ENCODE measurements at places on chromosomes 4 and X.

DNA sequence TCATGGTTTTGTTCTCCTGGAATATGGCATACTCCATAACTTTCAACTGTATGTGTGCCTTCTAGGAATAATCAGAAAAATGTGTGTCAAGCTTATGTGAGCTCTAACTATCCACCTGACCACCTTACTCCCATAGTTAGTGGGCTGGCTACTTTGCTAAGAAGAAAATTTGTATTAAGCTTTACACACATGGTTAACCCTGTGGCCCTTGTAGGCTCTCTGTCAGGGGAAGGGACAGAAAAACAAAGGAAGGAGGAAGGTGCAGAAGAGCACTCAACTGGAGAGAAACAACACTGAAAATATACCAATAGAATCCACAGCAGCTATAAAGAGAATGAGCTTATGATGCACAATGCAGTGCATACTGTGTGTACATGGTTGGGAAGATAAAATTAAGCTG lies 84.6 kb downstream of the PPP3CA start:
- DNase-seq: no peak

DNA sequence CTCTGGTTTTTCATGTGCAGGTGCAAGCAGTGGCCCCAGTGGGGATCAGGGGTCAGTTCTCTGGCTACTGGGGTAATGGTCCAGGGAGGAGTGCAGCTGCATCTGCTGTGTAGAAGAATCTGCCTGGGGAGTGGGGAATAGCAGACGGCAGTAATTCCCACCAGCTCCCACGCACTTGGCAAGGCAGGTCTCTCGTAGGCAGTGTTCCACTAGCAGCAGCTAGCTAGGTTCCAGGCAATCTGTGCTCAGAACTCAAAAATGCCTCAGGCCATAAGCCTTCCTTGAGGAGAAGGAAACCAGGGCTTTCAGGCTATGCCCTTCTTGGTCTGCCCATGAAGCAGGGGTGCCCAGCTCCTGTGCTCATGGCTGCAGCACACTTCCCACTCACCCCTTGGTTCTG lies 38.8 kb downstream of the DCLK2 start:
- no peak for DNase-seq

- no peak for DNase-seq
These were observed 146.7 kb downstream of the TBL1X start for GRCh38 chrX:9611436-9612145.

GRCh38 chr4:3414421-3415279 lies 27.1 kb upstream of the HGFAC start:
- DNase-seq: no peak

- DNase-seq: no peak
These were observed 69.2 kb upstream of the GRID2 start for GRCh38 chr4:92234393-92235176.

- no peak for DNase-seq
These were observed 12.6 kb downstream of the NEIL3 start for GRCh38 chr4:177322266-177322665.

- DNase-seq: no peak
These were observed 1420.5 kb downstream of the PCDH7 start for GRCh38 chr4:32140636-32141035.

DNA sequence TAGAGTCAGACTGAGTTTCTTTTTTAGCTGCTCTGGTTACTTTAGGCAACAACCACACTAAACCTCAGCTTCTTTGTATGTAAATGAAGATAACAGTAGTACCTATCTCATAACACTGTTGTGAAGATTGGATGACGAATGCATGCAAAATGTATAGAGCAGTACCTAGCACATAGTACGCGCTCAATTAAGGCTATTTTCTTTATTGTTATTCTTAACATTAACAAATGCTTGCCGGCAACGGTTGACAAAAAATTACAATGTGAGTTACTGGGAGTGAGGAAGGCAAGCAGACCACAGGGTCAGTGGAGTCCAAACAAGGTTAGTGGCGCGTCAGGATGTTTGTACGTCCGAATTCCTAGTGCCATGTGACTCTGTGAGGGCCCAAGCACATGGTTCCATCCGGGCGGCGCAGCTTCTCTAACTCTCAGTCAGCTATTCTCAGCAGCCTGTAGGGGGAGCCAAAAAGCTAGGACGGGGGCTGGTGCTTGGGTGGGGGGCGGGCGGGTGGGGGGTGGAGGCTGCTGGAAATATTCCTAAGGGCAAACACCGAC lies 821 bp upstream of the NALF2 start:
- no peak for DNase-seq

DNA sequence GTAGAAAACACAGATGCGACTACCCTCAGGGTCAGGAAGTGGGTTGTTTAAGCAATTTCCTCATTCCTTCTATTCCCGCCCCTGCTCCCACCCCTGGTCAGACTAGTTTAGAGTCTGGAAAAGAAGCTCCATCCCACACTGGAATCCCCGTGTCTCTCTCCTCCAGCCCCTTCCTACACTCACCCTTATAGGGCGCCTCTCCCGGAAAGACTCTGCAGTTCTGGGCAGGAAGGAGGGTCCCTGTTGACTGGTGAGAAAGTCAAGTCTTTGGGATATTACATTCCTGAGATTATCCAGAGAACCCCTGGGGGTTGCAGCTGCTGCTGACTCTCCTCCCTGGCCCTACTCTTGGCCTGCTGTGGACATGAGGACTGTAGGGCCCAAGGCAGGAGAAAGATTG lies 11.9 kb downstream of the STARD8 start:
- DNase-seq: no peak

- DNase-seq: no peak
These were observed 227.4 kb downstream of the SLC7A11 start for GRCh38 chr4:138014590-138015288.

Measured in stimulated activated CD8-positive, alpha-beta memory T cell treated with anti-CD3 and anti-CD28 coated beads, Interleukin-15, amount 100 ng/mL, for 1 hour (primary cell).